NCI-H510A (cell line): ENCODE measurements at places on chromosomes 1 and 21.

DNA sequence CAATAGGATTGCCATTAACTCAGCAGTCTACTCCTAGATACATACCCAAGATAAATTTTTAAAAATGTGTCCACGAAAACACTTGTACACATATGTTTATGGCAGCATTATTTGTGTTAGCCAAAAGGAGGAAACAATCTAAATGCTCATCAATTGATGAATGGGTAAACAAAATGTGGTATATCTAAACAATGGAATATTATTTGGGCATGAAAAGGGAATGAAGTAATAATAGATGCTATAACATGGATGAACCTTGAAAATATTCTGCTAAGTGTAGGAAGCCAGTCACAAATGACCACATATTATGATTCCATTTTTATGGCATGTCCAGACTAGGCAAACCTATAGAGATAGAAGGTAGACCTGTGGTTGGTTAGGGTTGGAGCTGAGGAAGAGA, 34.3 kb downstream of the CFHR5 start:
- DNase-seq = no peak

DNA sequence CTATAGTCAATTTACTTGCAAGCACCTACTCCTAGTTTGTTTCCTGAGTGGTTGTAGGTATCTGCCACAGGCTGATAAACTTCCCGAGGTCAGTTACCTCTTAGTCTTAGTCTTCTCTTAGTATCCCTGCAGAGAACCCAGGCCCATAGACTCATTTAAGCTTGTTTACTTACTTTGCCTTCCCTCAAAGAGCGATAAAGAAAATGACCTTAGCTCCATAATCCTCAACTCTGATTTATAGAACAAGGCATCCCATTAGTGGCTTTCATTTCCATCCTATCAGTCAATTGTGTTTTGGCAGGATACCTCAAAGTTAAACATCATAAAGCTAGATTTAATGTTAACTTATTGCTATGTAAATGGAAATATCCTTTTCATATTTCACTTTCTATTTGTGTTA, 119.7 kb downstream of the UCHL5 start:
- DNase-seq = no peak

DNA sequence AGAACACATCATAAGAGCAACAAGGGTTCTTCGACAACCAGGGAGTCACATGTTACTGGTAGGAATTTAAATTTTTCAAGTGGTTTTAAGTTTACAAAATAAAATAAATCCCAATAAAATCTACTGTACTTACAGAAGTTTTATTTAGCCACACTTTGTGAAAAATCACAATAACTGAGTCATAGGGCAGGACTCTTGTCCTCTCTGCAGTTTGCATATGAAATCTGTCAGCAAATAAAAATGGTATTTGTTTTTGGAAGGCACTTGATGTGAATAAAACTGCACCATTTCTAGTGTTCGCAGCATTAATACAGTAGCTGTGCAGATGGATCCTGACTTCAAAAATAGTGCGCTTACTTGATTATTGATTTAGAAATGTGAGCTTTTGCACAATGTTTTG, 150.4 kb downstream of the LBR start:
- no peak for DNase-seq

GRCh38 chr1:228120351-228120750, 11.3 kb upstream of the MRPL55 start:
- DNase-seq = no peak
